ENCODE measurements at places on chromosomes 2 and 18.

- no peak for DNase-seq
Measured at GRCh38 chr18:26473672-26474071, 74.7 kb downstream of the KCTD1 start.

DNA sequence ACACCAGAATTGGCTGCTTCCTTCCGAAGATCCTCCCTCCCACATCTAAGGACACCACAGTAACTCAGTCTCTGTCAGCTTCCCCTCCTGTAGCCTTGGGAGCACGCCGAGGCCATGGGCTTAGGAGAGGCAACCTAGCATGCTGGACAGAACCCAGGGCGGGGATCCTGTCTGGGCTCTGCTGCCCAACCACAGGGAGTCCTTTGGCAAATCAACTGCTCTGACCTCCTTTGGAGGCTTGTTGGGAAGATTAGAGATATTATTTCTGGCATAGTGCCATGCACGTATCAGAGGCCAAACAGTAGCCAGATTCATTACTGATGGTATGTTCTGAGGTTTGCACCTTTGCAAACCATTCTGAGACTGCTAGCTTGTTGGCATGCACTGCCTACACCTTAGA lies 262.7 kb upstream of the EPAS1 start:
- DNase-seq = no peak

GRCh38 chr2:219332542-219332941 lies at the start of gene RESP18:
RESP18 (minus strand) TSS chr2:219332744.
- no peak for DNase-seq

- DNase-seq = no peak
Measured at GRCh38 chr2:200012401-200012800, 57.0 kb downstream of the MAIP1 start.

DNA sequence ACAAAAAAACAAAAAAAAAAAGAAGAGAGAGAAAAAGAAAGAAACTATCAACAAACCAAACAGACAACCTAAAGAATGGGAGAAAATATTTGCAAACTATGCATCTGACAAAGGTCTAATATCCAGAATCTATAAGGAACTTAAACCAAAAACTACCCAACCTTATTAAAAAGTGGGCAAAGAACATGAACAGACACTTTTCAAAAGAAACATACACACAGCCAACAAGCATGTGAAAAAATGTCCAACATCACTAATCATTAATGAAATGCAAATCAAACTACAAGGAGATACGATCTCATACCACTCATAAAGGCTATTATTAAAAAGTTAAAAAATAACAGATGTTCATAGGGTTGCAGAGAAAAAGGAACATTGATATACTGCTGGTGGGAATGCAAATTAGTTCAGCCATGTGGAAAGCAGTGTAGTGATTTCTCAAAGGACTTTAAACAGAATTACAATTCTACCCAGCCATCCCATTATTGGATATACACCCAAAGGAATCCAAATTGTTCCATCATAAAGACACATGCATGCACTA lies 7.2 kb upstream of the POLE4 start:
- no peak for DNase-seq

DNA sequence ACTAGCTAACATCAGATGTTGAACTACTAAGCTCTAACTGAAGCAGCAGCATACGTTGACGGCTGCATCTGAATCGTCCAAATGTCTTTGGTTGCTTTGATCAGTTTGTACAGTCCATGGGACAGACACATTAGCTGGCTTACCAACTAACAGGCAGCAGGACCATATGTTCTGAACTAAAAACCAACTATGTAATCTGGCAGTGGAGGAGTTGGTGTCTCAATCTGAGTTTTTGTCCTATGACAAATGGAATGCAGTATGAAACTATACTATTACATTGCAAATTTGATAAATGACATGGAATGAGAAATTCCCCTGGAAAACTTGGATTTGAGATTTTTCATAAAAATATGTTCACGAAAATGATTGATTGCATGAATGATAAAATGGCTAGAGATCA lies 79.5 kb downstream of the EPHA4 start:
- DNase-seq = no peak

DNA sequence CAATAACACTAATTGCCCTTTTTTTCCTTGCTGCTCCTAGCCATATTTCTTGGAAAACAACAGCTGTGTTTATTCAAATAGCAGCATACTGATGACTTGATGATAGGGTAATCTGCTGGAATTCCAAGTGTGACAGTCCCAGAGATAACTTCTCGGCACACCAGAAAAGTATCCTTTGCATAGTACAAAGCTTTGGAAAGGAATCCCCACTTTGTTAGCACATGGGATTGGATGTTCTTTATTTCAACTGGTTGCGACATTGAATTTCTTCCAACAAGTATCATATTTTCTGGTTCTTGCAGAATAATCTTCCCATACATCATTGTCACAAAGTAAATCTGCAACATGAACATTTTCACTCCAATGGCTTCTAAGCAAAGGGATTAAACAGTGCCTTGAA lies 445.8 kb upstream of the ACVR2A start:
- no peak for DNase-seq

DNA sequence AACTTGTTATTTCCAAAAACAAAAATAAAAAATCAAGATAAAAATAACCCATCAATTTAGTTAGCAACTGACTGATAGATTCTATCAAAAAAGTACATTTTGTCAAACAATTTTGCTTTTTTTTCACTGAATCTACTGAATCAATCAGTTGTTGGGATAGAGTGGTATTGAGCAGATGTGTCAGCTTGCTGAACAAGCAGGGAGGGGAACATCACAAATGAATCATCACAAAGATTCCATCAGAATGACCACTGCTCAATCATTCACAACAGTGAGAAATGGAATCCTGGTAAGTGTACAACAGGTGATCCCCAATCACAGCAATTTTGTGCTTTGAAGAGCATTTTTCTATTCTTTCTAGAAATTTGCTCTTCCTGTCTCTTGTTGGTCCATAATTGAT lies 12.3 kb upstream of the SLC14A2 start:
- DNase-seq = no peak

DNA sequence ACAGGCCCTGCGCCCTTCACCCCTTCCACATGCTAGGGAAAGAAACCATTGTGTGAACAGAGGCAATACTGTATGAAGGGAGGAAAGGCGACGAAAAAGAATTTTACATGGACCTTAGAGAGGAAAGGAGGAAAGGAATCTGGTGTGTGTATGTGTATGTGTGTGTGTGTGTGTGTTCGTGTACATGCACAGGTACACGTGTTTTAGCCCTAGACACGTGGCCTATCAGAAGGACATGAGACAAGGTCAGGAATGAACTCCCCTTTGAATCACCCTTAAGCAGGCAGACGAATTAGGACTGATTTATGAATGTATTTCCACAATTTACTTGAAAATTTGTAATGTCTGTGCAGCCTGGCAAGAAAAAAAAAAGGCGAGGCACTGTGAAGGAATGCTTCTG lies 276.0 kb downstream of the ZNF516 start:
- no peak for DNase-seq

- no peak for DNase-seq
Measured at GRCh38 chr2:104547221-104547620, 306.7 kb upstream of the POU3F3 start.
